ENCODE measurements at places on chromosomes 6 and 20.
A peak's percentile ranks its signal among the peaks of the same experiment; 100 is the strongest.

GRCh38 chr20:42111349-42111748 lies 493.2 kb upstream of the CHD6 start:
- no peak for DNase-seq

GRCh38 chr6:72873433-72873832 lies 251.6 kb downstream of the KCNQ5 start:
- no peak for DNase-seq

GRCh38 chr6:15398633-15399275 lies 152.9 kb downstream of the JARID2 start:
- no peak for DNase-seq

DNA sequence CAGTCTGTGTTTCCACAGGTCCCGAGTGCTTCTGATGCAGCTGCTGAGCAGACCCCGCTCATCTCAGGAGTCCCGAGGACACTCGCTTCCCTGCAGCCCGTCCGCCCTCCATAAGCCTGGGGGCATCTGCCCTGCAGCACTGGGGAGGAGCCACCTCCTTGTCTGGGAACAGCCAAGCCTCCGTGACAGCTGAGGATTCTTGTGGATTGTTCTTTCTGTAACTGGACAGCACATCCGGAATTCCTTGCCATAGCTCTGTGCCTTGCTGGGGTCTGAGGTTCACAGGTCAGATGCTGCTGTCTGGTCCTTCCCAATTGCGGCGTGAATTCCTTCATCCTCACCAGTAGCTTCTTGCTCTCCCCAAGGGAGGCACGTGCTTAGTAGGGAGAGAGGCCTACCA lies 38.4 kb upstream of the FNDC1 start:
- no peak for DNase-seq

DNA sequence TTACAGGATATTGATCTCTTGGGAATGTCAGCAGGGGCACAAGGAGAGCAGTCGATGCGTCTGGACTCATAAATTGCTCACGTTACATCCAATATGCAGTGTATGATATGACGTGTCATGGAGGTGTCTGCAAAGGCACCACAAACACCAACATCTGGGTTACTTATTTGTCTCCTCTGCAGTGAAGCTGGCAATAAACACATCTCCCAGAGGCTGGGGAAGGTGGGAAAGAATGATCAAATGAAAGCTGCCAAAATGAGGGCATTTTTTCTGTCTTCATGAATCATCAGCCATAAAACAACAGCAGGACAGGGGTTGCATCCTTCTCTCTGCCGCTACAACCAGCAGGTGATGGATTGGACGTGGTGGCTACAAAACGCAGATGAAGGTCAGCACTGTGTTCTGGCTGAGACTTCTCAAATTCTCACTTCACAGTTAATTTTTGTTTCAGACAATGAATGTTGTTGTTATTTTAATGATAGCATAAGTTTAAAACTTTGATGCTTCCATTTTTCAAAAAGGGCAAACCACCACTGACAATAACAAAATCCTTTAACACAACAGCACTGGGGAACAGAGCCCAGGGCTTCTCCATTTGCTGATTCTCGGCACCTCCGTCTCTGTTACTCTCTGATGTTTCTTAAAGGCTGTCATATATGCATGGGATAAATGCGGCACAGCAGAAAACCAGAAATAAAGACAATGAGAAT lies 47.5 kb downstream of the ERMARD start:
- no peak for DNase-seq

DNA sequence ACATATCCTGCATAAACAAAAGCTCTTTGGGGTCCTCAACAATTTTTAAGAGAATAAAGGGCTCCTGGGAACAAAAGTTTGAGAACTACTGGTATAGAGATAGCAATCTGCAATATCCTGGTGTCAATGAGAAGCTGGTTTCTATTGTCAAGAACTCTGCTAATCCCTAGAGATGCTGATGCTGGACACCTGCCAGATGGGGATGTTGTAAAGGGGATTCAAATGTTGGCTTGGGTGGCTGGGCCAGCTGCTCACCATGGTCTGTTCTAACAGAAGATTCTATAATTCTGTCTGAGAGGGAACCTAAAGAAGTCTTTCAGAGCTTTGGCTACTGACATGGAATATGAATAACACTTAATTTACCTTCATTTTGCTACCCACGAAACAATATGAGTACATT lies 137.8 kb downstream of the BTBD9 start:
- no peak for DNase-seq

DNA sequence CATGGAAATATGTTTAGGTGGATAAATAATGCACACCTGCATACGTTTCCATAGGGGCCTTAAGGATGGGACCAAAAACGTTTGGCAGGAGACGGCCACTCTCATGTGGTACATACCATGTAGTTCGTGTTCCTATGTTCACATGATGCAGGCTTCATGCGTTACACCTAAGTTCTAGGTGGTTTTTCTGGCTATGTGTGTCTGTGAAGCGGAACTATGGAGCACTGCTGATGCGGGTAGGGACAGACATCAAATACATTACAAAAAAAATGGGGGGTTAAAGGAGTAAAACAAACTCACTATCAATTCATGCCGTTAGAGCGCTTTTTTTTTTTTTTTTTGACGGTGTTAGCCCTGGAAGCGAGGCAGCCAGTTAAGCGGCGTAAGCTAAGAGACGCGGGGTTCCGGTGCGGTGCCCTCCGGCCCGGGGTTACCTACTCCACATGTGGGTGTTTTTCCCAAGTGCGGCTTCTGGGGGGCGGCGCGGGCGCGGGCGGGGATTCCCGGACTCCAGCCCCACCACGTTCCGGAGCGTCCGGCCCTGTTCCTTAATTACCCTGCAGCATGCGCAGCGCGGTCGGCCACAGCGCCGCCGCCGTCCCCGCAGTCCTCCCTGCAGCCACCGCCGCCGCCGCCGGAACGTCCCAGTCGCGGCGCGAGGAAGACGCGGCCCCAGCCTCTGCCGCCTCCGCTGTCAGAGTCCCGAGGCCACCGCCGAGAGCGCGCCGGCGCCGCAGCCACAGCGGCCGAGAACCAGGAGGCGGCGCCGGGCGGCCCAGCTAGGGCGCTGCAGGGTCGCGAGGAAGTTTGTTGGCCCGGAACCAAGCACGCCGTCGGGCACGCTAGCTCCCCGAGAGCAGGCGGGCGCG lies 648 bp downstream of the COL19A1 start:
- peak; percentile 63 for DNase-seq

DNA sequence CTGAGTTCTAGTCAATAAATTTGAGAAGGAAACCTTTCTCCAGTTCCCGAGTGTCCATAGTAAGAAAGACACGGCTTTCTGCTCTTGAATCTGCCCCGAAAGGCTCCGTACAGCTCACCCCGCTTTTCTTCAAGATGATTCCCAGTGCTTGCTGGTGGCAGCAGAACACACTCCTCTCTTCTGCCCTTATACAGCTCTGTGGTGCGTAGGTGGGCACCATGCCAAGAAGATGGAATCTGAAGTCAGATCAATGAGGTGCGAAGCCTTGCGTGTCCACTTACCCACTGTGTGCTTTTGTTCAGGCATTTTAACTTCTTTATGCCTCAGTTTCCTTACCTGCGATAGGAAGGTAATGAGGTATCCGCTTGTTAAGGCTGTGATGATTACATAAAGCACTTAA lies 142.2 kb downstream of the WDR27 start:
- DNase-seq, result no peak

GRCh38 chr20:47445291-47445690 lies 56.4 kb upstream of the NCOA3 start:
- no peak for DNase-seq

- DNase-seq, result no peak
Observed at GRCh38 chr6:127520066-127520465, 931 bp upstream of the MTCL3 start.

- peak; percentile 37 for DNase-seq
Observed at GRCh38 chr6:51855310-51856082, 231.9 kb downstream of the PKHD1 start.

DNA sequence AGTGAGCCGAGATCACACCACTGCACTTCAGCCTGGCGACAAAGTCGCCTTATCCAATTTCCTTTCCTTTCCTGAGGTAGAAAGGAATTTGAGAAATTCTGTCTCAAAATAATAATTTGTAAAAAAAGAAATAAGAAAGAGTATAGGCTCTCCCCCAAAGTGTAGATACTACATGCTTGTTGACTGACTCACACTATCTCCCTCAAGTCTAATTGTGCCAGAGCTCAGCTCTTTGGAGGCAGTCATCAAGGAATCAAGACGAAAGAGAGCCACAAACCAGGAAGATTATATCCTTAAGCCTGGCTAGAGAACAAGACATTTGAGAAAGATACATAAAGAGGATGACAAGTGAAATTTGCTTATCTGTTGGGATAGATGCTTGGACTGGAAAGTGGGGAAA lies 3.7 kb upstream of the FKBPL start:
- no peak for DNase-seq

DNA sequence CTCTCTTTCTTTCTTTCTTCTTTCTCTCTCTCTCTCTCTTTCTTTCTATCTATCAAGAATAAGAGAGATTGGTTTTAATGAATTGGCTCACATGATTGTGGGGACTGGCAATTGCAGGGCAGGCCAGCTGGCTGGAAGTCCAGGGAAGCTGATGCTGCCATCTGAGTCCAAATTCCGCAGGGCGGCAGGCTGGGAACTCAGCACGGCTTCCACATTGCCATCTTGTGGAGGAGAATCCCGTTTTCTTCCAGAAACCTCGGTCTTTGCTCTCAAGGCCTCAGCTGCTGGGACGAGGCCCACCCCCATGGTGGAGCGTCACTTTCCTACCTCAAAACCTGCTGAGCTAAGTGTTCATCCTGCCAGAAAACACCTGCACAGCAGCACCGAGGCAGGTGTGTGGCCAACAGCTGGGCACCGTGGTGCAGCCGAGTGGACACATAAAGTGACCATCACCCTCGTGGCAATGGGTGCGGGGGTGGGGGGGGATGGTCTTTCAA lies 58.8 kb upstream of the SLCO4A1 start:
- DNase-seq, result no peak

- peak; percentile 58 for DNase-seq
Observed at GRCh38 chr20:57619051-57619831, 985 bp downstream of the ZBP1 start.

GRCh38 chr20:24393903-24394302 lies 75.5 kb upstream of the SYNDIG1 start:
- DNase-seq, result no peak

GRCh38 chr20:4454111-4454510 lies 267.6 kb upstream of the PRND start:
- DNase-seq, result no peak

DNA sequence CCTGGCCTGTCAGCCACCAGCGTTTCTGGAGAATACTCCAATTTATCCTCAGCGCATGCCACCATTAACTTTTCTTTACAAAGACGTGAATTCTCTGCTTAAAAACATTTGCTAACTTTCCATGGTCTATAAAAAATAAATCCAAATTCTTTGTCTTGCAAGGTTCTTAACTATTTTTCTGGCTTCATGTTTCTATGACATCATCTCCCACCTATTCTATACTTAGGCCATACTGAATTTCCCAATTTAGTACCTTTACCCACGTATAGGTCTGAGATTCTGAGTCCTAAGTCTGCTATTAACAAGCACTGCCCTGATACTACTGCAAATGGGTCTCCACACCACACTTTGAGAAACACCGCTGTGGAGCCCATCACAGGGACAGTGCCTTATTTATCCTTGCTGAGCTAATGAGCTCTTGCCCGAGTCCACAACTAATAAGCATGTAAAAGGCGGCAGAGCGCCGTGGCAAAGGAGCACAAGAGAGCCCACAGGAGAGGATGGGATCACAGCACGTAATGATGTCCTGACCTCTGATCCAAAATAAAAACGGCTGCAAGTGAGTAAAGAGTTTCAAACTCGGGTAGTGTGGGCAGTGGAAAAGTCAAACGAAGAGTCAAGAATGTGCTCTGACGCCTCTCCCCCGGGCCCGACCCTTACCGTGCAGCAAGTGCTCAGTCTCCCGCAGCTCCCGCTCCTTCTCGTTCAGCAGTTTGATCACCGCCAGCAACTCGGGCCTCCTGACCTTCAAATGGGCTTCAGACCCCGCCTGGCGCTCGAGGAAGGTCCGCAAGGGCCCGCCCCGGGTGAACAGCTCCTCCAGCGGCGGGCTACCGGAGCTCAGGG lies 519 bp downstream of the MTRF1L start:
- DNase-seq, result peak; percentile 28

All from Daoy (cell line).